ENCODE measurements at places on chromosomes 12 and 14.
A peak's percentile ranks its signal among the peaks of the same experiment; 100 is the strongest.

DNA sequence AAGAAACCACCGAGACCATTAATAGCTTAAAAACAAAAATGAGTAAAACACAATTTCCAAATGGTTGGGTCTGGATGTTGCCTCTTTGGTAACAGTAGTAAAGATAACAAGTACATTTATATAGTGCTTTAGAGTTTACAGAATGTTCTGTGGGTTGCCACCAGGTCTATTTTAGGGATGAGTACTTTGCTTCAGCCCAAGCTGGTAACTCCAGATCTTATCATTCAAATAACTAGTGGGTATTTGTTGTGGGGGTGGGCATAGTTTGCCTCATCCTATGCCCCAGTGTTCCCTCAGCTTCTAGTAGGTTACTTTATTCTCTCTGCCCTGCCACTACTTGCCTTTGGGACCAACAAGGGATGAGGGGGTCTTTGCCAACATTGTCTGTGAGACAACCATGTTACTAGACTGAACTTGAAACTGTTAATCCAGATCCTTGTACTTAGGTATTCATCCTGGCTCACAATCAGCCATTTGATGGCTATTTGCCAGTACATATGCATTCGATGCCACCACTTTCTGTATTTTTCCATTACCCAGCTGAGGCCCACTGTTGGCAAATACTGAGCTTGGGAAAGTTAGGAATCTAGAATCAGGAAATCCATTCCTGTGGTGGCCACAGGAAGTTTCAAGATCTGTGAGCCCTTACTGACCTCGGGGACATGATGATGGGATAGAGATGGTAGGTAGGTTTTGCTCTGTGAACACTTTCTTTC is 17.6 kb upstream of the AKAP6 start:
- DNase-seq, result no peak

DNA sequence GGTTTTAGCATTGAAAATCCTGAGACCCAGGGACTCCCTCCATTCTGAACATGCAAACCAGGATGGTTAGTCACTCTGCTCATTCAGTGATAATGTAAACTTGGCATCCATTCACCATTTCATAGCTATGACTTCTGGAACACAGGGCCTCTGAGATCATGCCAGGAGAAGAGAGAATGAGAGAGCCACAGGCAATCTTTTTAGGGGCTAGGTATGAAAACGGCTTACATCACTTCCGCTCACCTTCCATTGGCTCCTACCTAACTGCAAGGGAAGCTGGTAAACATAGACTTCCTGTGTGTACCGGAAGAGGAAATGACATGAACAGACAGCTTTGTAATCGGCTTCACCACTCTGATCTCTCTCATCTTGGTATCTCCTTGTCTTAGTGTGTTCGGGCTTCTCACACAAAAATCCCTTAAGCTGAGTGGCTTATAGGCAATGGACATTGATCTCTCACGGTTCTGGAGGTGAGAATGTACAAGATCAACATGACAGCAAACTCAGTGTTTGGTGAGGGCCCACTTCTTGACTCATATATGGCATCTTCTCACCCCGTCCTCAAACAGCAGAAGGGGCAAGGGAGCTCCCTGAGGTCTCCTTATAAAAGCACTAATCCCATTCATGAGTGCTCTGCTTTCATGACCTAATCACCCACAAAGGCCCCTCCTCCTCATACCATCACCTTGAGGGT is 465.9 kb upstream of the TBX3 start:
- no peak for DNase-seq

DNA sequence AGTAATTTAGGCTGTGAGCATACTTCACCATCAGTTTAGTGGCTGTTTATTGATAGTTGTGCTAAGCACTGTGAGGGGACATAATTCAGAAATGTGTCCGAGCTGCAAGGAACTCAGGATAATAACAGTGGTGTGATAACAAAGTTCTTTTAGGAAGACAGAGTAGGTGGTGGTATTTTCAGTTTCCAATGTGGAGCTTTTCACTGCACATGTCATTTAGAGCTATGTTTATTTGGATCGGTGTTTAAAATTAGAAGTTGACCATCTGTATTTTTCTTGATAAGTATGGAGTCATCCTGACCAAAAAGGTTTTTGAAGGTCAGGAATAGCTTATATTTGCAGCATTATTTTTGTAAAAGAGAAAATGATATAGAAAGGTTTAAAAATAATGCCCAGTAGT is 443.5 kb downstream of the TMTC2 start:
- DNase-seq, result no peak

DNA sequence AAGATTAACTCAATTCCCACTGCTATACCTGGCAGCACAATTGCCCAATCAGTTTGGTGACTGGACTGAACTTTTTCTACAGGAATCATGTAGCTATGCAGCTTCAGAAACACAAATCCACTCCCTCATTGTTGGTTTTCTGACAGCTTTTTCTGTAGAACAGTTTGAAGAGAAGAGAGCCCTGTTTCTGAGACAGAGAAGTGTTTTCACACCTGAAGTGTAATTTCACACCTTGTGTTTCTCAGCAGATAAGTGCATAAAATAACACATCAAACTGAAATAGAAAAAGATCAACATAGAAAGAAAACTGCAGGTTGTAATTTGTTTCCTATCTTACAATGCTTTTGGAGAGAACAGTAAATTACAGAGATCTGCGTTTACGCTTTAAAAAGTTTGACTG is 335.6 kb downstream of the SNAPC1 start:
- no peak for DNase-seq

- DNase-seq, result no peak
These were observed 47.6 kb upstream of the PPP1CC start for GRCh38 chr12:110790301-110790700.

DNA sequence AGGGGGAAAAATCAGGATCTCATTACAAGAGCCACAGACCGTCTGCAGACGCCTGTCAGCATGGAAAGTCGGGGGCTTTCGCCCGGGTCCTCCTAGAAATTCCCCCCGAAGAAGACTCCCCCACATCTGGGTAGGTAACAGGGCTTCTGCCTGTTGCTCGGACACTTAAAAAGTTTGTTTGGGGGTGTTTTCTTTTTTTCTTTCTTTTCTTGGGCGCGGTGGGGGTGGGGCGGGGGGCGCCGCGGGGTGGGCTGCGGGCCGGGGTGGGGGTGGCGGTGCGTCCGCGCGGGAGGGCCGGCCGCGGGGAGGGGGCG is 358 bp downstream of the ELK3 start:
- DNase-seq, result no peak

DNA sequence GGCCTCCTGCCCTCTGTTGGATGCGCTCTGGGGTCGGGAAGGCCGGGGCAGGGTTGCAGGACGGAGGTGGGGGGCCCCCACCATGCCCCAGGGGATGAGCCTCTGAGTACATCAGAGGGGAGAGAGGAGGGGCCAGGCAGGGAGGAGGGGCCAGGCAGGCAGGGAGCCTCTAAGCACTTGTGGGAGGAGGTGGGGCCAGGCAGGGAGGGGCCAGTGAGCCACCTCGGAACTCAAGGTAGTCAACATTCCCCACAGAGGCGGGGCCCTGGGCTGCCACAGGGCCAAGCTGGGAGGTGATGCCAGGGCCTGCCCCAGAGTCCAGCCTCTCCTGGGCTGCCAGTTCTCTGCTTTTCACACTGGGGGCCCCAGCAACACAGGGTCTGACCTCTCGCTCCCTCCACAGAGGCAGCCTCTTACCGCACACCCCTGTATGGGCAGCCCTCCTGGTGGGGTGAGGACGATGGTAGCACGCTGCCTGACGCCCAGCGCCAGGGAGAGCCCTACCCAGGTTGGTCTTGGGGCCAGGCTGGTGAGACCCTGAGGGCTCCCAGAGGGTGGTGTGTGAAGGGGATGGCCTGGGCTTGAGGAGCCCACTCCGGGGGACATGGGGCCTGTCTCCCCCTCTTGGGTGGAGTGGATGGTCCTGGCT is 17.4 kb downstream of the CEP170B start:
- DNase-seq, result peak; percentile 46

- DNase-seq, result no peak
These were observed 170.2 kb upstream of the PZP start for GRCh38 chr12:9378430-9378835.

DNA sequence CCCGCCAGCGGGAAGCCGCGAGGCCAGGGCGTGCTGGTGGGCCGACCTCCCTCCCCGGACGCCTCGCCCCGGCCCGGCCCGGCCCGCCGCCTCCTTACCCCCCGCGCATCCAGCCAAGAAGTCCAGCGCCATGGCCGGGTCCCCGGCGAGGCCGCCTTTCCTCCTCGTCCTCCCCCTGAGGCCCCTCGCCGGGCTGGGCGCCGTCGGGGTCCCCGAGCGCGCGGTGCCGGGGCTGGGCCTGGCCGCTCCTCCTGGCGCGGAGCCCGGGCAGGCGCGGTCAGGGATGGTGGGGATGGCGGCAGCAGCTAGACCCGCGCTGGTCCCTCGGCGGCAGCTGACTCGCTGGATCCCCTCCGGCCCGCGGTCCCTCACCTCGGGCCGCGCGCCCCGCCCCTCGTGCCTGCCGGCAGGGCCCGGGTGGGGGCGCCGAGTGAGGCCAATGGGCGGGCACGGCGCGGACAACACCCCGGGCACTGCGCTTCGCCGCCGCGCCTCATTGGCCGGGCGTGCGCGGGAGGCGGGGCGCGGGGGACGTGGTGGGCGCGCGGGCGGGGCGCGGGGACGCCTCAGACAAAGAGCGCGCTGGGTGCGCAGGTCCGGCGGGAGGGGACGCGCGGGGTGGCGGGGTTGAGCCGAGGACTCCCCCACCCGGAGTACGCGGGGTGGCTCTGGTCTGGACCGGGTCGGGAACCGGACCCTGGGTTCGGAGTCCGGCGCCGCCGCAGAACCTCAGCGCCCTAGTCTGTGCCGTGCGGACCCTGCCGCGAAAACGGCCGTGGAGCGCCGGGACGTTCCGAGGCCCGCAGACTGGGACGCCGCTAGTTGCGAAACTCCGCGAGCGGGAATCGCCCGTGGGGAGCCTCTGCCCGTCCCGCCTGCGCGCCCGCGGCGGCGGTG is at the start of gene SLC25A29:
Gene SLC25A29 (minus strand): TSS at position 344 of the 897 bp plus-strand sequence. CDS start 212 bp downstream, at position 132.
- peak; percentile 87 for DNase-seq

DNA sequence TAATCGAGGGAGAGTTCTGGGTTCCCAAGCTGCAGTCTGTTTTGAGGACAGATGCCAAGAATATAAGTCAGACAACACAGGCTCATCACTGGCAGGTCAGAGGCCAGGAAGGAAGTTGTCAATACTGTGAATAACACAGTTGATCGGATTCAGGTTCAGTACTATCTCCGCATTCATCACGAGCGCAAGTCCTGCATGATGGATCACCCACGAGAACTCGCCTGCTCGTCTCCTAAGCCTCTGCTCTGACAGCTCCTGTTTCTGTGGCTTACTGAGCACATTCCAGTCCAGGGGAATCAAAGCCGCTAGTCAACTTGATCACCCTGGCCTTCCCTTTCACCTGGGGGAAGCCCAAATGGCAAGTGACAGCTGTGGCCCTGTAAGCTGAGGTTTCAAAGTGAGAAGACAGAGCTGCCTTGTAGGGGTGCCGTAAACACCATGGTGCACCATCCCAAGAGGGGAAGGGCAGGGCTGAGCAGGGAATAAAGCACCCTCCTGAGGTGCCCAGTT is 60.1 kb upstream of the DICER1 start:
- DNase-seq, result no peak

GRCh38 chr12:74801625-74802024 is 264.0 kb downstream of the ATXN7L3B start:
- no peak for DNase-seq
